Omental fat pad (tissue), 4 donors: ENCODE measurements at places on chromosomes 13 and 19.

DNA sequence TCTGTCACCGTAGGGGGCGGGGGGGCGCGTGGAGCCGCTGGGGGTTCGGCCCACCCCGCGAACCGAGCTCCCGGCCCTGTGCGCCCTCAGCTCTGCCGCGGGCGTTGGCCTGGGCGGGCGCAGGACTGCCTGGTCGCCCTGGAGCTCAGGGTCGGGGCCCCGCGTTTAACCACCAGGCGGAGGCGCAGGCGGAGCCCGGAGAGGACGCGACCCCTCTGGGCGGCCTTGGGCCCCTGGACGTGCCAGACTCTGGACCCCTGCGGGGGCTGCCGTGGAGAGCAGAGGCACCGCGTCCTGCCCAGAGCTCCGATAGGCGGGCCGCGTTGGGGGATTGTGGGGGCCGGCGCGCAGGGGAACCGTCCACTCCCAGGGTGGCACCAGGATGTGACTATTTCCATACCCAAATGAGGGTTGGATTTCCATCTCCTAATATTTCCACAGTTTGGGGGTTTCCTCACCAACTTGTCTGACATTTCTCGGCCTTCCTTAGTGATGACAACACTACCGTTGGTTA, 13.0 kb upstream of the USP29 start:
- DNase-seq: no peak

DNA sequence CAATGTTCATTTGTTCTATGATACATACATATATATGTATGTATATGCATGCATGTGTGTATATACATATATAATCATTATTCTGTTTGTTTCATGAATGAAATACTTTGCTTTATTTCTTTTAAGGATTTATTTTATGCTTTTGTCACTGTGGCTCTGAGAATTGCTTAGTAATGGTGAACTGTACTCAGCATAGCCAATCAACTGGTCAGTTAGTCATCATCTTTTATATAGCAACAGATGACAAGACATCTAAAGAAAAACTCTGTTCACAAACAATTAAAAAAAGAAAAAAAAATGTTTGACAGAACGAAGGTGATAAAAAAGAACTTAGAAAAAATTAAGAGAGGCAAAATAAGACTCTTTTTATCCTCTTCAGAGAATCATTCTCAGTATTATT, 1440.3 kb downstream of the PCDH9 start:
- DNase-seq: no peak

DNA sequence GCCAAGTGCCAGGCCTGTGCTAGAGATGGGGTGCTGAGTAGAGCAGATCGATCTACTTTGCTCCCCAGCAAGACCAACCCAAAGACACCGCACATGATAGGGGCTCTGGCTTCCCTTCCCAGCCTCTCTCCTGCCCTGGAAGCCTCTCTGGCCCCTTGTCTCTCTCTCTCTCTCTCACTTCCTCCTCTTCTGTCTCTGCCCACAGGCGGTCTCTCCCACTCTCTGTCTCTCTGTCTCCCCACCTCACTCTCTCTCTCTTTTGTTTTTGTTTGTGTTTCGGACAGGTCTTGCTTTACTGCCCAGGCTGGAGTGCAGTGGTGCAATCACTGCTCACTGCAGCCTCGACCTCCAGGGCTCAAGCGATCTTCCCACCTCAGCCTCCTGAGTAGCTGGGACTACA, 1.3 kb downstream of the SELENOV start:
- DNase-seq: no peak

GRCh38 chr13:27147530-27148170, 24.0 kb downstream of the USP12 start:
- no peak for DNase-seq

DNA sequence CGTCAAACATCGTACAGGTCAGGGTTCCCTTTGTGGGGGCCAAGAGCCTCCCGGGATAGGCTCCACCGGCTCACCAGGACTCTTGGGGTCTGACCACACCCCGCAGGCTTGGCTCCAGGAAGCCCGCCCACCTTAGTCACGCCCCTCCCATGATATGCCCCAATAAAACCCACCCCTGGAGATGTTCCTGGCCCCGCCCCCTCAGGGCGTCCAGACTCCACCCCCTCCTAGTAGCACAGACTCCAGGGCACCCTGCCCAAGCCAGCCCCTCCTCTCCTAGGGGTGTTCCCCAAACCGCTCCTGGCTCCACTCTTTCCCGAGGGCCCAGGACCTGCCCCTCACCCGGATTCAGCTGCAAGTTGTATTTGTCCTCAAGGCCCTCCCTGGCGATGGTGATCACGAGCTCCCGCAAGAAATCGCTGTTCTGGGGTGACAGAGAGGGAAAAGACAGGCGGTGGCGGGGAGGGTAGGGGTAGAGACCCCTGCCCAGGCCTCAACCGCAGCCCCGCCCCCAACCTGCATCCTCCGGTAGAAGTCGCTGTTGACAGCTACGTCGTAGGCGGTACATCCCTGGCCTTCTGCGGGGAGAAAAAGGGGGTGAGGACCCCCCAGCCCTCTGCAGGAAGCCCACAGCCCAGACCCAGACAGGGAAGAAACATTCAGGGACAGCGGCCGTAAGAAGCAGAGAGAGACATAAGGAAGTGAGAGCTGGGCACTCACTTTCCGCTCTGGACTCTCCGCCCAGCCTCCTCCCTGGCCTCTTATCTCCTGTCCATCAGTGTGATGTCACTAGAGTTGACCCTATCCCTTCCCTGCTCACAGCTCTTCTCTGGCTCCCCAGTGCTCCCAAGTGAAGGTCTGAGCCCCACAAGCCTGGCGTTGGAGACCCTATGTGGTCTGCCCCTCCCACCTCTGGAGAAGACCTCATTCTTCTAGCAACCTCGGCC, 3.9 kb downstream of the PIH1D1 start:
- no peak for DNase-seq

GRCh38 chr19:49592486-49593232, 1.7 kb downstream of the PRR12 start:
- no peak for DNase-seq

GRCh38 chr19:13083627-13084026, 19.0 kb downstream of the LYL1 start:
- DNase-seq: no peak
